Posterior vena cava (tissue), 2 donors: ENCODE measurements at places on chromosomes 1 and 21. TPM values are rescaled to one million over a fixed set of nuclear protein-coding genes. Genes with fewer than 3 reads are reported as not detected.
A peak's percentile ranks its signal among the peaks of the same experiment; 100 is the strongest.

Gene LAD1
- total RNA-seq: 0.29 TPM

Gene DCDC2B
- not detected for total RNA-seq

Gene TDRD5
- not detected for total RNA-seq

Gene TTLL10
- total RNA-seq: 0.19 TPM

Gene HCN3
- 1.5 TPM for total RNA-seq

Gene SH2D1B
- total RNA-seq: 0.69 TPM

Gene MSH4
- 0.37 TPM for total RNA-seq

Gene DPT
- total RNA-seq: 140 TPM

Gene S1PR1
- total RNA-seq: 62.3 TPM

Gene S100A7A
- total RNA-seq: not detected

Gene C1orf185
- not detected for total RNA-seq

Gene GPX7
- 12.1 TPM for total RNA-seq

Gene SPAG17
- total RNA-seq: not detected

Gene B3GALT2
- total RNA-seq: 0.88 TPM

- DNase-seq: peak; percentile 96
Observed at GRCh38 chr21:45041351-45041805, 33.0 kb upstream of the ADARB1 start.

DNA sequence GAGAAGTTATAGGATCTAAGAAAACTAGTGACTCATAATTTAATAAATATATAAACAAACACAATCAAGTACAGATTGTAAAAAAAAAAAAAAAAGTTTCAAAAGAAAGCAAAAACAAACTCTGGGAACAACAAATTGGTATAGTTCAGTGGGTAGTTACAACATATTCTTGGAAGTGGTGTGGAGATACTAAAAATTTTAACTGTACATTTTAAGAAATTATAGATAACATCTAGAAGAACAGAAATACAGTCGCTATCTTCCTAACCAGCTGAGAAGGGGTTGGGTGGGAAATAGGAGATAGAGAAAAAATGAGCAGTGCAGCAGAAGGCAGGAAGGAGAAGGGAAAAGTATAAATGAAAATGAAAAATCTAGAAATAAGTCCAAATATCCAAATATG, 70.5 kb downstream of the LRRC8C start:
- no peak for DNase-seq

DNA sequence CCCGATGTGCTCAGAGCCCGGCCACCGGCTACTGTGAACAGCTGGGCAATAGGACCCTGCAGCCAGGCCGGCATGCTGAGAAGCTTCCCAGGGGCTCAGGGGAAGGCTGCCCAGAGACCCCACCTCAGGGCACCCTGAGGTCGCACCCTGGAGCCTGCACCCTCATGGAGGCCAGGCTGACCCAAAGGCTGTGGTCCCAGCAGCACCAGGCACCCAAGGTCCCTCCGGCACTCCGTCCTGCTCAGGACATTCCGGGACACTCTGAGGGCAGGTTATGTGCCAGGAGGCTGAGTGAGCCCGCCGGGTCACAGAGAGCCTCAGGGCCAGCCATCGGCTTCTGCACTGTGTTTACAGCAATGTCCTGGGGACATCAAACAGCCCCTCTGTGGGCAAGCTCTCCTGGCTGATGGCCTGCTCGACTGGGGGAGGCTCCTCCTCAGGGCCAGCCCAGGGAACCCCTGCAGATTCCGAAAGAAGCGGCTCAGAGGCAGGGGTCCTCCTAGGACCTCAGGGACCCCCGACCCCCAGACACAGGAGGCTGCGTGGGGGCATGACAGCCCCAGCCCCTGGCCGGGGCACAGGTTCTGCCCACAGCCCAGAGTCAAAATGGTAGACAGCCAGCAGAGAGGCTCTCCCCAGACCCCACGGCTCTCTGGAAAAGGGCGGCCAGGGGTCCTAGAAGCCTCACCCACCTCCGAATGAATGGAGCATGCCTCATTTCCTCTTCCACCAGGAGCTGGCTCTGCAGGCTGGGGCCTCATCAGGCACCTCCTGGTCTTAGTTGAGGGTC, 8.2 kb downstream of the SLC19A1 start:
- peak; percentile 69 for DNase-seq

DNA sequence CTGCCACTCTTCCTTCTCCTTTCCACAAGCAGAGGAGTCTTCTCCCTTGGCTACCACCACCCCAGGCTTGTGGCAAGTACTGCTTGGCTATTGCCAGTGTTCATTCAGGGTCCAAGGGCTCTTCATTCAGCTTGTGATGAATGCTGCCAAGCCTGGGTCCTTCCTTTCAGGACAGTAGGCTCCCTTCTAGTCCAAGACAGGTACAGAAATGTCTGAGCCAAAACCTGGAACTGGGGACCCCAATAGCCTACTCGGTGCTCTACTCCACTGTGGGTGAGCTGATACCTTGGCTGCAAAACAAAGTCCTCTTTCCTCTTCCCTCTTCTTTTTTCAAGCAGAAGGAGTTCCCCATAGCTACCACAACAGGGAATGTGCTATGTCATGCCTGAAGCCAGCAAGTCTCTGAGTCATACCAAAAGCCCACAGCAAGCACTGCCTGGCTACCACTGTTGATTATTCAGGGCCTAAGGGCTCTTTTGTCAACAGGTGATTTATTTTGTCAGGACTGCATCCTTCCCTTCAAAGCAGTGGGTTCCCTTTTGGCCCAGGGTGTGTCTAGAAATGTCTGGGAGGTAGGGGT, 268.9 kb downstream of the HHAT start:
- DNase-seq: no peak

- DNase-seq: no peak
Observed at GRCh38 chr1:166960858-166961474, 14.4 kb downstream of the ILDR2 start.

- no peak for DNase-seq
Observed at GRCh38 chr1:175155936-175156335, 36.6 kb downstream of the KIAA0040 start.

DNA sequence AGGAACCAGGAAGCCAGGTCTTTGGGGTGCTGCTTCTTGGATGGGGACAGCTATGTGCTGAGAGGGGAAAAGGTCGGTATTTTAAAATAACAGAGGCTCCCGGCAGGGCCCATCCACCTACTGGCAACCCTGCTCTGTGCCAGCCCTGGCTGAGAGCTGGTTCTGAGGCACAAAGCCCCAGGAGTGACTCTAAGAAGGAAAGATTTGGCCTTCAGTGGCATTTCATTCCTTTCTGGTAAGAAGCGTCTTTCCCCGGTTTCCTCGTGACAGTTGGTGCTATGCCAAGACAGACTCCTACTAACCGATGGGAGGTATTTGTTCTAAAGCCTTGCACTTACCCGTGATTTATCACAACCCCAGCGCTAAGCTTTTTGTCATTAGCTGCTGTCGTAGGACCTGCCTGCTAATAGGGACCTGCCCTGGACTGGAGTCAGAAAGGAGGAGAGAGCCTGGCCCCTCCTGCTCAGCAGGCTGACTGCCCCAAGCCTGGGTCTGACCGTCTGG, 123.1 kb upstream of the ADAR start:
- DNase-seq: peak; percentile 71

GRCh38 chr1:116781034-116781433, 26.8 kb downstream of the CD2 start:
- no peak for DNase-seq

DNA sequence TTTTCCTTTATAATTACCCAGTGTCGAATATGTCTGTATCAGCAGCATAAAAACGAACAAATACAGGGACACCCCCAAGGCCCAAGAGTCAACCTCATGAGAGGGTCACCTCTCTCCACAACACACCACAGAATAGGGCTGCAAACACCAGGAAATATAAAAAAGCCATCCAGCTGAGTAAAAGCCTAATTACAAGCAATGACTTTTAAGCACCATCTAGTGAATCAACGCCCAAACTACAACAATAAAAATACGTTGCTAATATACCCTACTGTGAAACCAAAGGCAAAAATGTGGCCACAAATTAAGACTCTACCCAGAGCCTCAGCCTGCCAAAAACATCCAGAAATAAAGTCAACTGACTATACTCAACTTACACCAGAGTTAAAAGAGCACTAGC, 817.9 kb upstream of the NEGR1 start:
- DNase-seq: no peak

DNA sequence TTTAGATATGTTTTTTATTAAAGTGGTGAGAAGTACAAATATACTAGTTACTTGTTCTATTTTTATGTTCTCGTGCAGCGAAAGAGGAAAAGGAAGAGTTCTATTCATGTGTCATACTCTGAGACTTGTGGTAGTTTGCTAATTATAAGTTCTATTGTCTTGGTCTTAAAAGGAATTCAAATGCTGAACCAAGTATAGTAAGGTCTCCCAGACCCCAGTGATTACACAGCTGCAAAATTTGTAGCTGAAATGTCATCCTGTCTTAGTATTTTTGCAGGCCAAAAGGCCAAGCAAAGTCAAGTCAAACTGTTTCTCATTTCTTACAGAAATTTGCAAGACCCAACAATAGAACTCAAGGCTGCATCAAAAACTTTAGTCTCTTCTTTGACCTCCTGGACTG, 268.7 kb downstream of the CHRM3 start:
- DNase-seq: no peak

GRCh38 chr1:237394281-237394680, 352.3 kb downstream of the RYR2 start:
- DNase-seq: no peak

DNA sequence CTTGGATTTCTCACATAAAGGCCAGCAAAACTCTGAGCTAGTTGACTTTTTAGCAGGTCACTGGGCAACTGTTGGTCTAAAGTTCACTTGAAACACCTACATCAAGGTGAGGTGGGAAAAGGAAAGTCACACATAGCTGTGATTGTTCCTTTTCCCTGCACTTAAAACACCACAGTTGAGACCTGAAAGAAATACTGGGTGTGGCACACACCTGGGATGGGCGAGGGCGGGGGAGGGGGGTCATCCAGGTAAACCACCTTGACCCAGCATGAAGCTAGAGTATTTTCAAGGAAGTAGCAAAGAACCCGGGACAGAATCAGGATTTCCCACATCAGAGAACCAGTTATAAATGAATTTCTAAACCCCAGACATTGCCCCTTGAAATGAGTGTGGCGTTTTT, 26.4 kb downstream of the ZNF697 start:
- DNase-seq: no peak

DNA sequence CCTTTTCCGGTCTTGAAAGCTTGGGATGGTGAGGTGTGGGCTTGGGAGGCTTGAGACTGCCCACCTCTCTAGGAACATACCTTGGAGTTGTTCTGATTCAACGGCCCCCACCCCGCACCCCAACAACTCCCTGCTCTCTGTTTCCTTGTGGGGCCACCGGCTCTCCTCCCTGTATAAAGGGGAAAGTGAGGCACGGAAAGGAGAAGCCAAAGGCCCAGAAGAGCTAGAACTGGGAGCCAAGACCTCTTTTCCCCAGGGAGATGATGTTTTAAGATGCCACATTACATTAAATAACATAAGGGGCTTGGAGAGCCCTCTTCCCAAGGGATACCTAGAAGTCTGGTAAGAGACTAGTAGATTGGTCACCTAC, 1.2 kb upstream of the DLGAP3 start:
- no peak for DNase-seq

DNA sequence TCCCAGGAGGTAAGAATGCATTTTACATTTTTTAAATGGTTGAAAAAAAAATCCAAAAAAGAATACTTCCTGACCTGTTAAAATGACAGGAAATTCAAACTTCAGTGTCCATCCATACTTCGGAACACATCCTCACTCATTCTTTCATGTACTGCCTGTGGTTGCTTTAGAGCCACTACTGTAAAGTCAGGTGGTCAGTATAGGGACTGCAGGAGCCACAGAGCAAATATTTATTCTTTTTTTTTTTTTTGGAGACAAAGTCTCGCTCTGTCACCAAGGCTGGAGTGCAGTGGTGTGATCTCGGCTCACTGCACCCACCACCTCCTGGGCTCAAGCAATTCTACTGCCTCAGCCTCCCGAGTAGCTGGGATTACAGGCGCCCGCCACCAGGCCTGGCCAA, 124.7 kb downstream of the CLIC6 start:
- no peak for DNase-seq

DNA sequence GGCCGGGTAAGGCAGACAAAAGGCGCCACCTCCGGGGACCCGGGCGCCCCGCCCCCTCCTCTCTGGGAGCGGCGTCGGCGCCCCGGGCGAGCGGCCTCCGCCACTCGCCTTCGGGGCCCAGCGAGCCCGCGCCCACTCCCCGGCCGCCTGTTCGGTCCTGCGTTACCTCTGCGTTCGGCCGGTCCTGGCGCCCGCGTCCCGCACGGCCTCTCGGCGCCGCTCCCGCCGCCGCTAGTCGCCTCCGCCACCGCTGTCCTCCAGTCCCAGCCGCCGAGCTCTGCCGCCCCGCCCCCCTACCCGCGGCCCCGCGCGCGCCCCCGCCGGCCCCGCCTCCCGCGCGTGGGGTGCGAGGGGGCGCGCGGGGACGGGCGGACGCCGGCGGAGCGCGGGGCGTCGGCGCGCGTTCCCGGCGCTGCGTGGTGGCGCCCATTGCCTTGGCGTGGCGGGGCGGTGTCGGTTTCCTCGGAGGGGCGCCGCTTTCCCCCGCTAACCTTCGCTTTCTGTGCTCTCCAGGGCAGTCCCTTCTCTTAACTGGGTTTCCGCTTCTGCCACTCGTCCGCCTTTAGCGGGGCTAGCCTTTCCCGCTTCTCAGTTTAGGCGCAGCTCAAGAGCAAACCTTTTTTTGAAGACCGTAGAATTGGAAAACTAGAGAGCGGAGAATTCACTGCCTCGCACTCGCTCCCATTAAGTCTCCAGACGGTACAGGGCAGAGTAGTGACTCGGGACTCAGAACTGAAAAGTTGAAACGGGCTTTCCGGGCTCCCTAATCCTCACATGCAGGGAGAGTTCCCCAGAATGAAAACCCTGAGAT, at the start of gene HP1BP3:
TSS of gene HP1BP3 (minus strand) at position 279 of the 811 bp plus-strand sequence. CDS start 6,867 bp downstream, outside the sequence.
- peak; percentile 92 for DNase-seq

- no peak for DNase-seq
Observed at GRCh38 chr1:180779584-180779983, 133.1 kb upstream of the KIAA1614 start.

DNA sequence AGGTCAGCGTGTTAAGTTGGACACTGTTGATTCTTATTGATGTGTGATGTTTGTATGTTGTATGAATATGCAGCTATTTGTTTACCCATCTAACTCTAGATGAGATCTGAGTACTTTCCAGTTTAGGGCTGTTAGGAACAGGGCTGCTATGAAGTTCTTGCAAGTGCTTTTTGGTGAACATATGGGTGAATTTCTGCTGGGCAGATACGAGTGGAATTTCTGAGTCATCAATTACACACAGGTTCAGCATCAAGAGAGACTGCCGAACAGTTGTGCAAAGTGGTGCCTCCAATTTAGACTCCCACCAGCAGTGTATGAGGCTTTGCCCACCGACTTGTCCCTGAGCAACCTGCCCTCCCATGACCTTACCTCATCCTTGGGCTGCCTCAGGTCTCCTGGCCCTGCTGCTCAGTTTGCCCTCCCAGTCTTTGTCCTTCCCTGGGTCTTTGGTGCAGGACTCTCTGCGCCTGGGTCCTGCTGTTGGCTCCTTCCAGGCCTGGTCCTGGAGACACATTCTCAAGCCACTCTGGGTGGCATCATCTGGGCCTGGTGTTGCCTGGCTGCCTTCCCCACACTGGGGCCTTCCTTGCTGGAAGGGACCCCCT, 343.6 kb downstream of the PTPRU start:
- no peak for DNase-seq

GRCh38 chr21:31928656-31929055, 55.8 kb downstream of the HUNK start:
- no peak for DNase-seq

GRCh38 chr21:44590311-44590721, 2.0 kb downstream of the KRTAP10-6 start:
- peak; percentile 66 for DNase-seq

GRCh38 chr1:24846671-24847070, 83.4 kb downstream of the RUNX3 start:
- no peak for DNase-seq
